ENCODE measurements at places on chromosomes 4 and X.
A peak's percentile ranks its signal among the peaks of the same experiment; 100 is the strongest.

GRCh38 chr4:8592366-8593263 is at the start of gene CPZ:
Gene CPZ, plus strand, starts transcription at chr4:8592765. Its CDS starts 69 bp downstream, at chr4:8592834.
- peak; percentile 44 for DNase-seq

GRCh38 chr4:16661813-16662212 is 236.6 kb downstream of the LDB2 start:
- DNase-seq: no peak

DNA sequence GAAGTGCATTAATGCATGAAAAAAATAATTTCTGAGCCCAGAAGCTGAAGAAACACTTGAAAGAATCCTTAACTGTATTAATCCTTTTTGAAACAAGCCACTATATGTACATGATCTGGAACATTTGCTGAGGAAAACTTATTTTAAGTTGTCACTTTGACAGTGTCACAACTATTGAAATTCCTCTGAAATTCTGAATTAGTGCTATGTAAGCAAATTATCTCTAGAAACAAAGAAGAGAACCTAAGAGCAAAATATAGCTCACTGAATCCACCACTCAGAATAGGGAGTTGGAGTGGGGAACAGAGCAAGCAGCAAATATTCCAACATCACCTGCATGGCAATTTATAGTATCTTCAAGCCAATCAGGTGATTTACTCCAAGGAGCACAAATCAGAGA is 34.6 kb upstream of the FAM47C start:
- DNase-seq: no peak

GRCh38 chrX:120677004-120677652 is 47.3 kb upstream of the C1GALT1C1 start:
- no peak for DNase-seq

- DNase-seq: no peak
These were observed 117.1 kb upstream of the TENM3 start for GRCh38 chr4:182126096-182126495.

DNA sequence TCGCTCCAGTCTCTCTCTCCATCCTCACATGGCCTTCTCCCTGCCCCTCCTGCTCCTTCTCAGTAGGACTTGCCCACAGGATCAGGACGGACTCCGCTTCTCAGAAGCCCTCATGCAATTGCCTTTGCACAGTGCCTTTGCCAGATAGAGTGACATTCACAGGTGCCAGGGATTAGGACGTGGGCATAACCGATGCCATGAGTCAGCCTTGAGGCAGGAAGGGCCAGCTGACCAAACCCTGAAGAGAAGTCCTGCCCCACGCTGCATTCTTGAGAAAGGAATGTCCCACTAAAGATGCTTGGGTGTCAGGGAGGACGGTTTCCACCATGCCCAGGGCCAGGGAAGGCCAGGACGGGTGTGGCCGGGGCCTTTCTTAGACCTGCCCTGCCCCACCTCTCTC is 6.6 kb upstream of the GRPEL1 start:
- no peak for DNase-seq

- DNase-seq: no peak
These were observed 103.8 kb upstream of the PPP3CA start for GRCh38 chr4:101451086-101451485.
